Activated CD8-positive, alpha-beta memory T cell treated with anti-CD3 and anti-CD28 coated beads for 1 hour (primary cell): ENCODE measurements at places on chromosomes 6 and 20.

- DNase-seq: peak; percentile 15
These were observed 717 bp upstream of the ASF1A start for GRCh38 chr6:118893064-118893806.

DNA sequence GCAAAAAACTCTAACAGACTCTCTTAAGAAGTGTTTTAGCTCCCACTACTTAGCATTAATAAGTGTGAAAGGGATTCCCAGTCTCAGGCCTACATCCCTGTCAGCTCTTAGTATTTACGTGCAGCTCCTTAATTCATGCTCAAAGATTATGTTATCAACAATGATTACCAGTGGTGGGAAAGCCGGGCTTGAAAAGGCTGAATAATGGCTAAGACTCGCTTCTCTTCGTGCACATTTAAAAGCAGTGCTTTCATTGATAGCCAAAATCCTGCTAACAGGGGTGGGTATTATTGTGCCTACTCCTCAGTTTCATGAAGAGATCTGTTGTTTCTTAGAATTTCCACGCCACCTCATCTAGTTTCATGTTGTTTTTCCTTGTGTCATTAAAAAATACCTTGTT is 518.8 kb downstream of the GRIK2 start:
- no peak for DNase-seq

DNA sequence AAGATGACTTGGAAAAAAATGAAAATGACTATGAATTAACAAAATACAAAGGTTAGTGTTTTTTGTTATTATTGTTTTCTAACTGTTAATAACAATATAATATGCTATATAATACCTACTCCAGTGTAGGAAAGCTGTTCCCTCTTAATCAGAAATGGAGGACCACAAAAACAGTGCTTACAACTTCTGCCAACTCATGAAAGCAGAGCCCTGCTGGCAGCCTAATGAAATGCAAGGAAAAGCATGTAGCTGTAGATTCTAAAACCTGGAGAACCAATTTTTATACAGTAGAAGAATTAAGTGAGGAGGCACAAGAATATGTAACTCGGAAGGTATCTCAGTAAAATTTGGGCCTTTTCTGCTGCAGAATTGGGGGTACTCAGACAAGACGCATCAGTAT is 29.4 kb downstream of the PHIP start:
- DNase-seq: no peak

DNA sequence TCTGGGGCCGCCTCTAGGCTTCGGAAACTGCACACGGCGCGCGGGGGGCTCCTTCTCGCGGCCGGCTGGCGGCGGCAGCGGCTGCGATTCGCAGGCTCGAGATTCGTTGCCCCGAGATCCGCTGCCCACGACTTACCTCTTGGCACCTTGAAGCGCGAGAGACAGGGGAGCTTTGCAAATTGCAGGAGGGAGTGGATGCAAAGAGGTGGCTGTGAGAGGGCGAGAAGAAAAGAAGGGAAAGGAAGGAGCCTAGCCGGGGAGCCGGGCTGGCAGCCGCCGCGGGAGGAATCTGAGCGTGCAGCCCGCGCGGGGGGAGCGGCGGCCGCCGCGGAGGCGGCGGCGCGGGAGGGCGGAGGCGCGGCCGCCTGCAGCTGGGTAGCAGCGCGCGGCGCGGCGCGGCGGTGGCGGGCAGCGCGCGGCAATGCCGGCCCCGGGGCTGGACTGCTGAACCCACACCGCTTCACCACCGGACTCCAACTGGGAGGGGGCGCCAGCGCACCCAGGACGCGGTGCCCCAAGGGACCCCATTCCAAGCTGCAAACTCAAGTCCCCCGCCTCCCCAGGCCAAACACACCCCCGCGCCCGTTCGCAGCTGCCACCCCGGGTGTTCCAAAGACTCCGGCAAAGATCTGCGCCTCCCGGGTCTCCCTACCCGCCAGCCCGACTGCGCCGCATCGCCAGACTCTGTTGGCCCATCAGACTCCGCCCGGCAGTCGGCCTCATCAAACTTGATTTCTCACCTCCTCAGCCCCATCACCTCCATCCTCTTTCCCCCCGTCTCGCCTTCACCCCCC is 44.2 kb upstream of the SUPT3H start:
- peak; percentile 29 for DNase-seq

- no peak for DNase-seq
These were observed 62.6 kb downstream of the GINS1 start for GRCh38 chr20:25470045-25470444.

DNA sequence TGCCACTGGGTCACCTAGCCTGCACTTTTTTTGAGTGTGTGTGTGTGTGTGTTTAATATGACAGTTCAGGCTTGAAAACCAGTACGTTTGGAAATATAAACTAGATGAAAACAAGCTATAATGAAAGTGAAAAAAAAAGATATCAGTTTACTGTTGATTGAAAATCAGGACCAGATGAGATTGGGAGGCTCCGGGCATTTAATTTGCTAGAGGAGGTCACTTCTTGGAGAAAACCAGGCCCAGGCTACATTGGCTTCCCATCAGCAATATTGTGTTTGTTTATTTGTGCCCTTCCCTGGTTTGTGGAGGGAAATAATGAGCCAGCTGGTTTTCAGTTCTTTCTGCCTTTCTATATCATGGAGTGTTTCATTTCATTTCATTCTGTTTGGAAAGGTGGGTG is 246.6 kb upstream of the JAG1 start:
- DNase-seq: no peak

DNA sequence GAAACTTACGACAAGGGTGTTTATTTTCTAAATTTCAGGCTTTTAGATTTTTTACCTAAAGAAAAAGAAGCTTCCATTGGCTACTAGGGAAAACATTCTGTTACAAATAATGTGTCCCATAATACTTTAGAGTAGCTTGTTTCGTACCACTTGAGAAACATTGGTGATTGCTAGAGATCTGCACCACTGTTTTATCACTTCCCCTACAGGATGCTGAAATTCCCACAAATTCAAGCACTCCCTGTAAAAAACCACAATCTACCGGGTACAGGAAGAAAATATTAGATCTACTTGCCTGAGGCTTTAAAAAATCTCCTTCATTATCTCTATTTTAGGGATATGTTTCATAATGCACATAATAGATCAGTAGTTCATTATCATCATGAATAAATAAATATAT is 29.9 kb downstream of the SEL1L2 start:
- DNase-seq: no peak

- DNase-seq: no peak
These were observed 86.6 kb upstream of the RPS6KA2 start for GRCh38 chr6:166713434-166714186.

DNA sequence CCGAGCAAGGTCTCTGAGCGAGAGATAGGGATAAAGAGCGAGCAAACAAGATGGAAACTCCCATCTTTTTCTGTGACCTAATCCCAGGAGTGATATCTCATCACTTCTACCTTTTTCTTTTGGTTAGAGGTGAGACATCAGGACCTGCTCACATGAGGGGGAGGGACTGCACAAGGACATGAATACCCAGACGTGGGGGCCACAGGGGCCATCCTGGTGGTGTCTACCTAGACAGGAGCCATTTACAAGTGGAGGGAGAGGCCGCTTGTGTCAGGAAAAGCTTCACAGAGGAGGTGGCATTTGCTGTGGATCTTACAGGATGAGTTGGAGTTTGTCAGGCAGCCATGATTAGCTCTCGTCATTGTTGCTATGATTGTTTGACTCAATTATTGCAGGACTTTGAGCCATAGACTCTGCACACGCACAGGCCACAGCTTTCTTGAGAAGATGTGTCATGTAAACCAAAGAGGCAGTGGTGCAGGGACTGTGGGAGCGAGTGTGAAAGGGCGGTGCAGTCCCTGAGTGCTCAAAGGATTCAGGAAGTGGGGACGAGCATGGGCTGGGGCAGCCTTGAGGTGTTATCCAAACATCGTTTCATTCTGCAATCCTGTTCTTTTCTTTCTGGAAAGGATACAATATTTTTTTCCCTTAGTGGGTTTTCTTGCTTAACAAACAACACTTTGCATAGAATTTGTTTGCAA is 7.7 kb downstream of the NPEPL1 start:
- DNase-seq: no peak

GRCh38 chr6:45586216-45587171 is 208.8 kb upstream of the SUPT3H start:
- peak; percentile 22 for DNase-seq

DNA sequence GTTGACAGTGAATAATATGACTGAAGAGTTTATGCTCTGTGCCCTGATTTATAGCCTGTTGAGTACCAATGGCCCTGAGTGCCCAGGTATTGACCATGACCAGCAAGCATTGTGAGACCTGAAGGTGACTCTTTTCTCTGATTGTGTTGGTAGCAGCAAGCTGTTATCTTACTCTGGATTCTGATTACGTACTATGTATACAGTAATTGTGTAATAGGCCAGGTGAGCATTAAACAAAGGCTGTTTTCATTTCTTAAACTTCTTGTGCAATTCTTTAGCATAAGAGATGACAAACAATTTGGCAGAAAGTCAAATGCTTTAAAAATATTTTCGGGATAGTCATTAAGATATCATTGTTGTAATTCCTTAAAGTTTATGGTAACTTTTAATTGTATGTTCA is 111.7 kb upstream of the PTPRK start:
- DNase-seq: no peak

DNA sequence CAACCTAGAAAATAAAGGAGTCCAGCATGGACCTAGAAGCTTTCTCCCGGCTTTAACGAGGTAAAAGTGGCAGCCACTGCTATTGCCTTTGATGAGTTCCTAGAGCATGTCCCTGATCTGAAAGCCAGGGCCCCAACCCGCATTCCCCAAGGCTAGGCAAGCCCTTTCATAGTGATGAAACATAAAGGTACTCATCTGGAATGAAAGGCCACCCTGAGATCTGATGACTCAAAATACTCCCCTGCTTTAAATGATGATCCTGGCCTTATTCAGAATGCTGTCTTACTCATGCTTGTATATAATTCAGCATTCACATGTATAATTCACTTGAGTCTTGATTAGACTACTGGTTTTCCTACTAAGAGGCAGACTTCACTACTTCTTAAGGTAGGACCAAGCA is 21.3 kb downstream of the TTPAL start:
- DNase-seq: no peak

- DNase-seq: no peak
These were observed 36.3 kb upstream of the FAM83D start for GRCh38 chr20:38889792-38890496.

- no peak for DNase-seq
These were observed 401.8 kb downstream of the PHF3 start for GRCh38 chr6:64037427-64037826.

DNA sequence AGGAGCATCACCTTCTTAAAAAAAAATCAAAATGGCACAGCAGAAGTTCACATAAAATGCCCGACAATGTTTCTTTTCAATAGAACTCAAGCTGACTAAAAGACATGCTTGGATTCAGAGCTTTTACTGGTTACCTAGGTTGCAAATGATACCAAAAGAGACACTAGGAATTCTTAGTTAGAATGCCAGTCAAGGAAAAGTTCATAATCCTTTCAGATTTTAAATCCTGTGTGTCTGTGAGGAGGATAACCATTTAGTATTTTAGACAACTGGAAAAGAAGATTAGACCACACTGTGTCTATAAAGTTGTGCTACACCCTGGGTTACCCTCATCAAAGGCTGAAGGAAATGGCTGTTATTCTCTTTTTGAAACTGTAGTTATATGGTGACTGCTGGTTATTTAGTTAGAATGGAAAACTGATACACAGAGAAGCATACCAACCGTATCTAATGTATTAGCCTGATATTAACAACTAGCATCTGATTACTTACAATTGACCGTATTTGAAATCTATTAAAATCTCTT is 139.5 kb downstream of the GJA10 start:
- DNase-seq: no peak

GRCh38 chr20:5535125-5535756 is 215.0 kb upstream of the SHLD1 start:
- no peak for DNase-seq

- no peak for DNase-seq
These were observed 9.8 kb downstream of the SLC17A5 start for GRCh38 chr6:73644030-73644429.

GRCh38 chr6:167819576-167819975 is 7.1 kb upstream of the AFDN start:
- no peak for DNase-seq
